ENCODE measurements at places on chromosomes 6 and 20.

- DNase-seq = no peak
These were observed 98.4 kb downstream of the IPCEF1 start for GRCh38 chr6:154258064-154258757.

- DNase-seq = no peak
These were observed 164.7 kb upstream of the RIMS1 start for GRCh38 chr6:71721642-71722041.

- DNase-seq = no peak
These were observed 14.7 kb upstream of the PTGIS start for GRCh38 chr20:49582413-49583334.

DNA sequence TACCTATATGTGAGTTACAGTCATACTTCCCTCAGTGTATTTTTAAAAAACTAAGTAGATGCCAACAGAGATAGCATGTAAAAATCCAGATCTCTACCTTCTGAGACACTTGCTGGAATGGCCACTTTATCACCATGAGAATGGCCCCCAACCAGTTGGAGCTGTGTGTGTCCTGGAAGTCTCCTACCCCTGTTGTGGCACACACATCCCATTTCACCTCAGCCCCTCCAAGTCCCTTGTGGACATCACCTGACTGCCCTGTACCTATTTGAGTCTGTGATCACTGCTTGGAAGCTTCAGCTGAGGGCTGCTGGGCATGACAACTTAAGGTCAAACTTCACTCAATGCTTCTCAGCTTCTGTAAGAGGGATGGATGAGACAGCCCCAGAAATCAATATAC lies 24.1 kb downstream of the MOCS1 start:
- no peak for DNase-seq

GRCh38 chr6:169212897-169213813 lies 40.5 kb downstream of the THBS2 start:
- DNase-seq = peak; percentile 69

- no peak for DNase-seq
These were observed 58.6 kb downstream of the LIN28B start for GRCh38 chr6:105015482-105015881.

GRCh38 chr6:7542065-7542873 lies 798 bp downstream of the DSP start:
- no peak for DNase-seq

DNA sequence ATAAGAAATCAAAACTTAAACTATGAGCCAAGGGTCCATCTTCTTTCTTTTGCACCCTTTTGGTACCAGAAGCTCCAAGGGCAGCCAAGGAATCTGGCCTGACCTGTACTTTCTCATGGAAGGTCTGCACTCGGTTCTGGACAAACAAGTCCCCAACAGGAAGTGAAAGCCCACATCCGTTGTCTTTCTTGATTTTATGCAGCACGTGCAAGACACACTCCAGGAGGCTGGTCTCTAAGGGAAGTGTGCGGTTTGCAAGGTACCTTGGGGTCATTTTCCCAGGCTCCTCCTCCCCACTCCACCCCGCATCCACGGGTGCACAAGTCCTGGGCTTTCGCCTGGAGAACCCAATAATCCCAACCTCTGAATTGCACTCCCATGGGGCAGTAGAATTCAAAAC lies 101.9 kb downstream of the NFATC2 start:
- no peak for DNase-seq

- no peak for DNase-seq
These were observed 121.2 kb downstream of the CD109 start for GRCh38 chr6:73817253-73817652.
